ENCODE measurements at places on chromosomes 13 and 19. TPM values are rescaled to one million over a fixed set of nuclear protein-coding genes. Genes with fewer than 3 reads are reported as not detected.

ZNF536 gene
- total RNA-seq = 4.8 TPM

ICAM3 gene
- total RNA-seq = 31.0 TPM

KLHL1 gene
- total RNA-seq = not detected

ZNF284 gene
- 1.6 TPM for total RNA-seq

ZNF441 gene
- 3.8 TPM for total RNA-seq
